ENCODE measurements at places on chromosomes 5 and 9. TPM values are rescaled to one million over a fixed set of nuclear protein-coding genes. Genes with fewer than 3 reads are reported as not detected.

The DOCK2 gene
- 0.82 TPM for total RNA-seq

The ERCC6L2 gene
- 55.5 TPM for total RNA-seq

DNA sequence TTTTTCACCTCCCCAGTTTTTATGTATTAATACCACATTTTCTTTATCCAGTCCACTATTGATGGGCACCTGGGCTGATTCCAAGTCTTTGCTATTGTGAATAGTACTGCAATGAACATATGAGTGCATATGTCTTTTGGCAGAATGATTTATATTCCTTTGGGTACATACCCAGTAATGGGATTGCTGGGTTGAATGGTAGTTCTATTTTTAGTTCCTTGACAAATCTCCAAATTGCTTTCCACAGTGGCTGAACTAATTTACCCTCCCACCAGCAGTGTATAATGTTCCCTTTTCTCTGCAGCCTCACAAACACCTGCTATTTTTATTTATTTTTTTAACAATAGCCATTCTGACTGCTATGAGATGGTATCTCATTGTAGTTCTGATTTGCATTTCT, 340.2 kb downstream of the ADAMTS6 start:
- DNase-seq, result no peak

GRCh38 chr5:33997331-33997983, 10.4 kb downstream of the AMACR start:
- no peak for DNase-seq

The CRHBP gene
- total RNA-seq, result 0.14 TPM

GRCh38 chr5:159104051-159104651, 4.4 kb upstream of the EBF1 start:
- DNase-seq, result no peak

The COL23A1 gene
- 15.5 TPM for total RNA-seq

The AK8 gene
- 5.5 TPM for total RNA-seq

DNA sequence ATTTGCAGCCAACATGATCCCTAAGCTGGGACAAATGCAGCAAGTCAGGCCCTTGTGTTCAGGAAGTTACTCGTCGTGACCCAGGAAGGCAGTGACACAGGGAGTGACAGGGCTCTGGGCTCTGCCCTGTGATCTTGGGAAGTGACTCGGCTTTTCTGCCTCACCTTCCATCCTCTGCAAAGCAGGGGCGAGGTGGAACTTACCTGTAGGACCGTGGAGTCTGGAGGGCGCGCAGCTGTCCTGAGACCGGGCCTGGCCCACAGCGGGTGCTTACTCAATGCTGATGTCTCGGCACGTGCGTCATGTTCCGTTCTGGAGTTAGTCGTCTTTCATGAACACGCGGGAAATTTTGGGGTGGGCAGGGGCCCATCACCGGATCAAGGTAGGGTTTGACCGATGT, 22.8 kb upstream of the LPCAT1 start:
- DNase-seq, result peak; percentile 61

DNA sequence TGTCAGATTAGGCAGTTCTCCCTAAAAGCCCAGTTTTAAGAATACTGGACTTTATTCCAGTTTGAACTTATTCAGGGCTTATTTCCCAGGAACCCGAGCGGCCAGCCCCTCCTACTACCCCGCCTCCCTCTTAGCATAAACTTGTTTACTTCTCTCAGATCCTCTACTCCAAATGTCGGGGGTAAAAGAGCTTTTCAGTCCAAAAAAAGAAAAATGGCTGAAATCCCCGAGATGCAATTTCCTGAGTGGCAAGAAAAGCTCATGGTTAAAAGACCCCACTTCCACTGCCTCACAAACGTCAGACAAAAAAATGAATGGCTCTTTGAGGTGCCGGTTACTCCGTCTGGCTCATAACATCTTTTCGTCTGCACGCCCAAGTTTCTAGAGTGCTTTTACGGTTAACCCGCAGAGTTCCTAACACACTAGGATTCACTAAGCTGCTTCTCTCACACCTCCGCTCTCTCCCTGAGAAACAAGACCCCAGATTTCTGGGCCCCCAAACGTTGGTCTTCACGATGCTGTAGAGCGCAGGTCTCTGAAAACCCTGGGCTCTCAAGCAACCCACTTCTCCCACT, 402 bp downstream of the BRD8 start:
- DNase-seq, result no peak

DNA sequence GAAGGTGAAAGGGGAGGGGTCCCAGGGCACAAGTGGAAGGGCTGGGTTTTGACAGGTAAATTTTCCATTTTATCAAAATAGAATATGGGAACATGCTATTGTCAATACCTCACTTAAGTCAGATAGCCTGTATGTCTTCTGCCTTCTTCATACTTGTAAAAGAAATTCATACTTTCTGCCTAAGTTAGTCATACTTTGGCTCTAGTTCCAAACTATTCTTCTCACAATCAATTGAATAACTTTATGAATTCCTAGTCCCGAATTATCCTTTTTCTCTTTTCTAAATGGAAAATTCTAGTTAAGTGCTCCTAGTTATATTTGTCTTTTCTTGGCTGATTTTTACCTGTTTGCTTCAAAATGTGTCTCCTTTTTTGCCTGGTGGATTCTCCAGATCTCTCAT, 271.4 kb downstream of the CSNK1G3 start:
- DNase-seq, result no peak

- DNase-seq, result no peak
These were observed 206.4 kb downstream of the PTTG1 start for GRCh38 chr5:160627921-160628618.

DNA sequence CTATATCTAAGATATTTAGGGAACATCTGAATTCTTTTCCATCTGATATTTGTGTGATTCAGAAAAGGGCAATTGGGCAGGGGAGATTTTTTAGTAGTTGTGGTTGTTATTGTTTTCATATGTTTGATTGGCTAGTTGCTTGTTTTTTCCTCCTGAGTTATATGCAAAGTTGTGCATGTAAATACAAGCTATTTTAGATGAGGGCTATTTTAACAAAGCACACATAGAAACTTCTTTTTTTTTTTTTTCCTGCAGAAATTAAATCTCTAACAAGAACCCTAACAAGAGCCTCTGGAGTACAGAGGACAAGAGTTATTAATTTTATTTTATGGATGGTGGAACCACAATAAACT, 559.1 kb downstream of the CETN3 start:
- DNase-seq, result no peak

GRCh38 chr9:36153746-36154145, 15.4 kb upstream of the CCIN start:
- DNase-seq, result no peak

- no peak for DNase-seq
These were observed 208.4 kb downstream of the PDE4D start for GRCh38 chr5:59685191-59685530.

The CCL27 gene
- total RNA-seq, result 0.43 TPM

GRCh38 chr9:87420884-87421283, 76.8 kb upstream of the DAPK1 start:
- DNase-seq, result no peak

- DNase-seq, result no peak
These were observed 6.7 kb upstream of the CAST start for GRCh38 chr5:96655506-96655905.

DNA sequence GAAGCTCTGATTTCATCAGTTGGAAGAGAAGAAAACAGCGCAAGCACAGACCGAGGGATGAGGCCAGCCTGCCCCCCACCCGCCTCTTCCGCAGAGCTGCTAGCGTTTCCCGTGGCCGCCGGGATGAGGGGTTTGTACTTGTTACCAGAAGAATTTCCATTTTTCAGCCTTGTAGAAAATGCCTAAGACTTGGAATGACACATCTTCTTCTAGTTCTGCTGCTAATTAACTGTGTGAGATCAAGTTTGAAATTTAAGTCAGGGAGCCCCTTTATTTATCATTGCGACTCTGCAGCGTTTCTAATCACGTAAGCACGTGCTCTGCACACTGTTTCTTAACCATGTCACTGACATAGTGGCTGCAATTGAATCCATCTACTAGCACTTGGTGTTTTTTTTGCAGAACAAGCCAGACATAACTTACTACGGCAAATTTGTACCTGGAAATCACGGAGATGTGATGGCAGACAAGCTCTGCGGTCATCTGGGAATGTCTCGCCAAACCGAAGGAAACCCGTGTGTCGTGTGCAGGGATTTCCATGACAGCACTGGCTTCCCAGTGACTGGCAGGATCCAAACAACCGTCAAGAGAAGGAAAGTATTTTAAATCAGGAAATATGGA, 41.8 kb upstream of the ROR2 start:
- peak; percentile 52 for DNase-seq

DNA sequence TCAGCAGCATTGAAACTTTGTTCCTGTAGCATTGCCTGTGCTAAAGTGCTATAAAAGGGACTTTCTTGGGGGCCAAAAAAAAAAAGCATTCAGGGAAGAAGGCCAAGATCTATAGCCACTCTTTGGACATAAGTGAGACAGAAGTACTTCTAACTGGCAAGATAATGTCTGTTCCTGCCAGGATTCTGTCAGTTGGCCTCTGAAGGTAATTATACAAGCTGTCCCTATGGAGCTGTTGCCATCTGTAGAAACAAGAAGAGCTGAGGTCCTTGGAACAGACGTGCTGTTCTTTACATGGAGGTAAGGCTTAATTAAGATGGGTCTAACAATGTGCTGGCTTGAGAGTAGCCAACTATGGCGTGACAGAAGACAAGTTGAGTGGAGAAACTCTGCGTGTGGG, 9.7 kb downstream of the KIF20A start:
- DNase-seq, result no peak

- no peak for DNase-seq
These were observed 7.7 kb downstream of the NOXA1 start for GRCh38 chr9:137430723-137431415.

The LRRC70 gene
- total RNA-seq, result 1.1 TPM

DNA sequence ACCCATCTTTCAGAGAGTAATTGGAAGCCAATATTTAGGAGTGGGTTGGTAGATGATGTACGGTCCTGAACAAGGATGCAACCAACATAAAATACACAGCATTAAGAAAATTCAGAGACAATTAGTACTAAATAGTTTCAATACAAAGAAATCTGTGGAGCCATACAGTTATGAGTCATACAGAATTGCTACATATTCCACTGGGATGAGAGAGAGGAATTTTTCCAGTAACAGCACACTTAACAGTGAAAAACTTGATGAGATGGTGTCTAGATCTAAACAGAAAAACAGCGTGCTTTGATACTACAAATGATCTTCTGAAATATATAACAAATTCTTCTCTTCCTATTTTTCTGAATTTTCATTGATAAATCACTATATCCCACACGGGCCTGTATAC, 1999.3 kb upstream of the CDH9 start:
- no peak for DNase-seq

The ARHGEF28 gene
- 44.1 TPM for total RNA-seq

The ZBED3 gene
- 15.4 TPM for total RNA-seq

The PCDHB6 gene
- total RNA-seq, result 0.80 TPM

The SOWAHA gene
- 4.4 TPM for total RNA-seq

The SPATA31A6 gene
- not detected for total RNA-seq

The DNAJC18 gene
- total RNA-seq, result 9.4 TPM

DNA sequence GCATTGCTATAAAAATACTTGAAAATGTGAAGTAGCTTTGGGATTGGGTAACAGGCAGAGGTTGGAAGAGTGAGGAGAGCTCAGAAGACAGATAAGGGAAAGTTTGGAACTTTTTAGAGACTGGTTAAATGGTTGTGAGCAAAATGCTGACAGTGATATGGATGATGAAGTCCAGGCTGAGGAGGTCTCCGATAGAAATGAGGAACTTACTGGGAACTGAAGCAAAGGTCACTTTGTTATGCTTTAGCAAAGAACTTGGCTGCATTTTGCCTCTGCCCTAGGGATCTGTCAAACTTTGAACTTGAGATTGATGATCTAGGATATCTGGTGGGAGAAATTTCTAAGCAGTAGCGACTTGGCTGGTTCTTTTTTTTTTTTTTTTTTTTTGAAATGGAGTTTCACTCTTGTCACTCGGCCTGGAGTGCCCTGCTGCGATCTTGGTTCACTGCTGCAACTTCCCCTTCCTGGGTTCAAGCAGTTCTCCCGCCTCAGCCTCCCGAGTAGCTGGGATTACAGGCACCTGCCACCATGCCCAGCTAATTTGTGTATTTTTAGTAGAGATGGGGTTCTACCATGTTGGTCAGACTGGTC, 998.9 kb downstream of the TLE1 start:
- DNase-seq, result no peak

The DMRT3 gene
- 0.74 TPM for total RNA-seq

- DNase-seq, result no peak
These were observed 166.6 kb downstream of the SMARCA2 start for GRCh38 chr9:2181792-2182191.

The PCDHB2 gene
- total RNA-seq, result 33.7 TPM

The IL9 gene
- total RNA-seq, result not detected

The CDH9 gene
- total RNA-seq, result 0.68 TPM

- DNase-seq, result no peak
These were observed 550.7 kb upstream of the TLE4 start for GRCh38 chr9:79021084-79021483.

The DND1 gene
- total RNA-seq, result 2.6 TPM

Measured in type B pancreatic cell (in vitro differentiated cells).